ENCODE measurements at places on chromosomes 6 and 20. TPM values are rescaled to one million over a fixed set of nuclear protein-coding genes. Genes with fewer than 3 reads are reported as not detected.

DNA sequence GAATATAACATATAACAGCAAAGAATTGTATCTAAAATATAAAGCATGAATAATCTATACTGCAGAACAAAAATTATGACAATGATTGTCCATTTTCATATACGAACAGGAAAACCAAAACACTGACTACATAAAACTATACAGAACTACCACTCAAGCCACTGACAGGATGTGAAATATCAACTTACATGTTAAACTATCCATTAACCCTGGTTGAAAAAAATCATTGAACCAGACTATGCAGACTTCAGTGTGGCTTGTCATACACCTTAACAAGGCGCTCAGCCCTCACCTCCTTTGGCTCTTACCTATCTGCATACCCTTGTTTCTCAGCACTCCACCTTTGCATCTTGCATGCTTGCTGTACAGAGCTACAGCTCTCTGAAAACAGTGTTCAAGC is 34.9 kb downstream of the ASCC3 start:
- no peak for DNase-seq

MICB gene
- 23.2 TPM for total RNA-seq

DNA sequence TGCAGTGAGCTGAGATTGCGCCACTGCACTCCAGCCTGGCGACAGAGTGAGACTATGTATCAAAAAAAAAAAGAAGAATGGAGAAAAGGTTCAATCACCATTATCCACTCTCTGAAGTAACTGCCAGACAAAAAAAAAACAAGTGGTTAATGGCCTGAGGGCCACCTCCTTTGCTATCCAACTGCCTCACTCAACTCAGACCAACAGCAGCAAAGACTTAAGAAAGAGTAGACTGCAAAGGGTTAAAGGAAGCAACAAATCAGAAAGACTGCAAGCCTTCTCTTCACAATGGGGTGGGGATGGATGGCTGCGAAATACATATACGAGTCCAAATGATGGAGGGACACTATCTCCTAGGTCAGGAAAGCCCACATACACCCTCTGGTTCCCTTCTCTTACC is 3.2 kb downstream of the NFS1 start:
- DNase-seq, result no peak

ILRUN gene
- total RNA-seq, result 74.5 TPM

GRCh38 chr6:120558294-120558693 is 776.0 kb downstream of the TBC1D32 start:
- no peak for DNase-seq

RIPPLY2 gene
- total RNA-seq, result not detected

MUCL3 gene
- total RNA-seq, result not detected

- no peak for DNase-seq
Measured at GRCh38 chr6:20109526-20109925, 102.7 kb downstream of the MBOAT1 start.

GRCh38 chr6:21754891-21755290 is 161.3 kb downstream of the SOX4 start:
- no peak for DNase-seq

DNA sequence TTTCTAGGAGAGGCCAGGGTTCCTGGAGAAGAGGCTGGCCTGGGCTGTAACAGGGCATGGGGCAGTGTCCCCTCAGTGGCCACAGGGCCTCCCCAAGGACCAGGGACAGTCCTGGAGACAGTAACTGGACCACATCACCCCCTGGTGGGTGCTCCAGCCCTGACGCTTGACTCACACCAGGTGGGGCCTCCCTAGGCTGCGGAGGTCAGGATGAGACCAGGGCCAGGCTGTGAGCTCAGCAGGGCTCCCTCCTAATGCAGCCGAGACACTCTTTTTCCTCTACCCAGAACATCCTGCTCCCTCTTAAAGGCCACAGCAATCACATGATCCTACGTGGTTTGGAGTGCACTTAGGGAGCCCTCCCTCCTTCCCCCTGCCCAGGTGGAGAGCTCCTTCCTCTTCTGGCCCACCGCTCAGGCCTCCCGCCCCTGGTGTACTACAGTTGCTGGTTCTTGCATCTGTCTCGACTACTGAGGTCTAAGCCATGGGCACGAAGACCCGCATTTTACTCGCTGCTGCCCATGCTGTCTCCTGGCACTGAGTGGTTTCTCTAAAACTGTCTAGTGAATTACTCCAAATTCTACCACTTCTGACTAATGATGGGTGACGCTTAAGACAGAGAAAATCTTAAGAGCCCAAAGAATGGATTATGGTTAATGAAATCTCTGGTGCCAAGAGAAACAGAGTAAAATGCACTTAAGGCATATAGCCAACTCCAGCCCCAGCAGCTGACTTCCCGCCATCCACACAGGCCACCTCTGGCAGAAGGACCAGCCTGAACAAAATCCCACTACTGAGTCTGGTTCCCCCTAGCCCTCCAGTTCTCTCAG is 166.1 kb upstream of the CST7 start:
- peak; percentile 4 for DNase-seq

GRCh38 chr6:89260832-89261231 is 43.7 kb upstream of the GABRR1 start:
- peak; percentile 82 for DNase-seq

DNA sequence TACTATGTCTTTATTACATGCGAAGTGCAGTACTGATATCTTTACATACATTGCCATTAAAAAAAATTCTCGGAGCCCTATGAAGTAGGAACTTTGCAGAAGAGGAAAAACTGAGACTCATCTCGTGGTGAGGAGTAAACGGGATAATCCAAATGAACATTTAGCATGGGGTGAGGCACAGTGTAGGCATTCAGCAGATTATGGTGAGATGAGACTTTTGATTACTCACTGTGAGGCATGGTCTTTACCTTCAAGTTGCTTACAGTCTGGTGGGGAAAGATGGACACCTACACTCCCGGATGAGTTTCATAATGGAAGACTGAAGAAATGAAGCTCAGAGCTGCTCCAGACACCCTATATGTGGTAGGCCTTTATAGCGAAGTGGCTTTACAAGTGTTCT is 1.4 kb downstream of the RPRD1B start:
- DNase-seq, result no peak

TBXT gene
- total RNA-seq, result not detected

FOXF2 gene
- total RNA-seq, result not detected

GRCh38 chr6:156953479-156954146 is 176.4 kb downstream of the ARID1B start:
- peak; percentile 73 for DNase-seq

FOXC1 gene
- total RNA-seq, result 0.07 TPM

LPA gene
- 0.18 TPM for total RNA-seq

NFATC2 gene
- total RNA-seq, result 11.2 TPM

DNA sequence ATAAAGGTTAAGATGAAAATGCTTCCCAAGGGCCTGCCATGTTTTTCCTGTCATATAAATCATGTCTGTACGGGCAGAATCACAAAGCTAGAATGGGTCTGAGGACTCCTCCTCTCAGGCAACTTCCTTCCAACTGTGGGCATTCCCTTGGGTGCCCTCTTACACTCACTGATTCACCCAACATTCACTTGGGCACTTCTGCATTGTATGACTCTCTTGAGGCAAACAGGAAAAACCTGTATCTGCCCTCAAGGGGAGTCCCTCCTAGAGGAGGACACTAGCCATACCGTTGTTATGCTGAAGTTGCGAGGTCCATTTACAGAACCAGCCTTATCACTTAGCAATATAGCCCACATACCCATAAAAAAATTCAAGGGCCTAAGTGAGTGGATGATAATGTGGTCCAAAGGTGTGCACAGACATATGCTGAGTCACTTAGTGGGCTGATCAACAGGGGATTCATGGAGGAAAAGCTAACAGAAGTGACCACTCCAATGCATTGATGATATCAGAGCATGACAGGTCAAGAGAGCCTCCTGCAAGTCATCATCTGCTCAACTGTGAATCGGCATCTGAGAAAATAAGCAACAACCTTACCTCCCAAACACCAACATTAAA is 131.1 kb downstream of the ATXN1 start:
- no peak for DNase-seq

GRCh38 chr20:61396262-61396848 is 144.3 kb downstream of the CDH4 start:
- DNase-seq, result no peak

DNA sequence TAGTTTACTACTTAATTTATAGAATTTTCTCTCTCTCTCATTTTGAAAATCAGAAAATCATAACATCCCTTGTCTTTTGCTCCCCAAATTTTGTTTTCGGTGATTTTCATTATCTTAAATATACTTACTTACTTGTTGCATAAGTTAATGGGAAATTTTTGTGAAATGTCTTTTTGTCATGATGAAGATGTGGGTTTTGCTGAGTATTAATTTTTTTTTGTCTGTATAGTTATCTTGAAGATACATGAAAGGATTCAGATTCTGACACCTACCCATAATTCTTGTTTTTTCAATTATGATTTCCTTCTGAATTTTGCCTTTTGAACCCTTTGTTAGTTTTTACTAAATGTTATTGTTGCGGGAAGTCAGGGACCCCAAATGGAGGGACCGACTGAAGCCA is 817.9 kb downstream of the EYS start:
- DNase-seq, result no peak

DNA sequence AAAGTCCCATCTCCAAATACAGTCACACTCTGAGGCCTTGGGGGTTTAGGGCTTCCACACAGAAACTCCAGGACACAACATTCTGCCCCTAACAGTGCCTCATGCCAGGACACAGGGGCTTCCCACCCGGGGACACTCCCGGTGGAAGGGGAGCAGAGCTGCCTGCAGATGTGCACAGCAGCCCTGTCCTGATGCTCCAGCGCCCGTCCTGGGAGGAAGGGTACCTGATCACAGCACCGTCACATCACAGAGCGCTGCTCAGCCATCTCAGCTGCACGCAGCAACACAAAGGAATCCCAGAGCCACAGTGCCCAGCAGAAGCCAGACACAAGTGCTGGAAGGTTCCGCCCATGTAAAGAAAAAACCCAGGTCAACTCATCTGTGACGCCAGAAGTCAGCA is 156.7 kb downstream of the TAF4 start:
- DNase-seq, result no peak

RSPH4A gene
- total RNA-seq, result 0.11 TPM

GRCh38 chr6:114419175-114419574 is 76.4 kb upstream of the HS3ST5 start:
- DNase-seq, result no peak

THBS2 gene
- total RNA-seq, result 0.27 TPM

GRCh38 chr6:99736302-99736701 is 129.7 kb downstream of the PRDM13 start:
- peak; percentile 9 for DNase-seq

DNA sequence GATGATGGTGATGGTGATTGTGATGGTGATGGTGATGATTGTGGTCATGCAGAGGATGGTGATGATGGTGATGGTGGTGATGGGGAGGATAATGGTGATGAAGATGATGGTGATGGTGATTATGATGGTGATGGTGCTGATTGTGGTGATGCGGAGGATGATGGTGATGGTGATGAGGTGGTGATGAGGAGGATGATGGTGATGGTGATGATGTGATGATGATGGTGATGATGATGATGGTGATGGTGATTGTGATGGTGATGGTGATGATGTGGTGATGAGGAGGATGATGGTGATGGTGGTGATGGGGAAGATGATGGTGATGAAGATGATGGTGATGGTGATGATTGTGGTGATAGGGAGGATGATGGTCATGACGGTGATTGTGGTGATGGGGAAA is 333.7 kb downstream of the CDH4 start:
- no peak for DNase-seq

DNA sequence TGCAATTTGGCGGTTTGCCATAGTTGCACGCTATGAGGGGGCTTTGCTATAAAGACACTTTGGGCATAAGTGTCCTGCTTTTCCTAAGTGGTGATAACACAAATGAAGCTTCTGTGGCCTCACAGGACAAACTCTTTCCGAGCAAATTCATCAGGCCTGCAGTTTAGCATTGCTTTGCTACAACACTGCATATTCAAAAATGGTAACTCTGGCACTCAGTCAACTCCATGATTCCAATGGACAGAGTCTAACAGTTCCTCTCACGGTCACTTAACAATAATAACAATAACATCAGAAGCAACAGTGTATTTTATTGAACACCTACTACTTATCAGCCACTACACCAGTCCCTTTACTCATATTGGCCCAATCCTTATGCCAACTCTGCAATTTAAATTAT is 222.5 kb downstream of the FRK start:
- DNase-seq, result no peak

DNA sequence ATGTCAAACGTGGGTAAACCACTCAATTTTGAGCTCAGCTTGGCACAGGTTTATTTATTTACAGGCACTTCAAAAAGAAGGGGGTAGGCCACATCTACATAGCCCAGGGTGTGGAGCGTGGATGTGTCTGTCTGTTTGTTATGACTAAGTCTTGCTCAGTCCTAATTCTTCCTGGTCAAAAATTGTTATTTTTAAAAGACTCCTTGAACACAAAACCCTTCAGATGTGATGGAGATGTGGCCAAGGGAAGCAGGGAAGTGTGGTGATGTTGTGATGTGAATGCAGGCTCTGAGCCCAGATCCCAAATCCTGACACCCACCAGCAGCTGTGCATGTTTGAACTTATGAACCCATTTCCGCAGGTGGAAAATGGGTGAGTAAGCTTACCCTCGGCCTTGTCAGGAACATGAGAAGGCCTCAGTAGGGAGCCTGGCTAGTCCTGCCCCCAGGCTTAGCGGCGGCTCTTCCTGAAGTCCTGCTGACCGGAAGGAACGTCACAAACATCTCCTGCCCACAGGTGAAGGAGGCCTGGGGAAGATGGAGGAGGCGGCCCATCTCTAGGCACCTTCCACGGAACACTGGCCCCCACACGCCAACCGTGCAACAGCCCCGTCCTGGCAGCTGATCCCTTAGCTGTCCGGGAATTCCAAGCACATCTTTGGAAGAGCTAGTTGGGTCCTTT is 119.7 kb downstream of the MYLK4 start:
- no peak for DNase-seq

DNA sequence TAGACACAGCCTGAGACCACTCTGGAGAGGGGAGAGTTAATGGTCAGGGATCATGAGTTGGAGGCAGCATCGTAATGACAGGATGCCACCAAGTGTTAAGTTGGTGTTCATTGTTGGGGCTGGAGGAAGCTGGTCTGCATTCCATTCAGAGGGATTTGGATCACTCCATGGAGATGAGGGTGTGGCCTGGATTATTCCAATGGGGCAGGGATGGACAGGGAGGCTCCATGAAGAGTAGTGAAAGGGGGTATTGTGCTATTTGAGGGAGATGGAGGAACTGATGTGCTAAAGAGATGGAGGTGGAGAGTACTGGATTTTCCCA is 1.1 kb downstream of the SAPCD1 start:
- DNase-seq, result no peak

GRCh38 chr6:169489563-169490245 is 212.1 kb downstream of the WDR27 start:
- DNase-seq, result peak; percentile 14

DNA sequence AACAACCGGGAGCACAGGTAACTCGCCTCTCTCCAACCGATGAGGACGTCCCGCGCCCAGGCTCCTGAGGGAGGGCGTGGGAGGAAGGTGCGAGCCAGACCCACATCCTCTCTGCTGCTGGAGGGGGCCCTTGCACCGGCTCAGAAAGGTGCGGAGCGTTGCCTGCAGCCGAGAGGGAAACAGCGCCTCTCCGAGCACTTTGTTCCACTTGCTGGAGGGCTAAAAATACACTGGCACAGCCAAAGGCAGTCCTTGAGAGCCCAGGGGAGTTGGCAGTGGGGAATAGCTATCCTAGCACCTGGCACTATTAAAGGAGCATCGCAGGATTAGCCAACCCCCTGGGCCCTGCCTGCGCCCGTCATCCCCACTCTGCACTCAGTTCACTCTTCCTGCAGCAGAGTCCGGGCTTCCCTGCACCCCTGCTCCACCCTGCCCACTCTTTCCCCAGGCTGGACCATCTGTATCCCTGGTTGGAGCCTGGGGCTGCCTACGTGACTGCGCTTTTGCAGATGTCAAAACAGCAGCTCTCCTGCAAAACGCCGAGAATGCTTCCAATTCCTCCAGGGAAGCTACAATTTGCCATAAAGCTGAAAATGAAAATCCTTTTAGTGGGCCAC is 108.9 kb downstream of the SNX5 start:
- DNase-seq, result no peak
